ENCODE measurements at places on chromosomes 3 and 15. TPM values are rescaled to one million over a fixed set of nuclear protein-coding genes. Genes with fewer than 3 reads are reported as not detected.

DNA sequence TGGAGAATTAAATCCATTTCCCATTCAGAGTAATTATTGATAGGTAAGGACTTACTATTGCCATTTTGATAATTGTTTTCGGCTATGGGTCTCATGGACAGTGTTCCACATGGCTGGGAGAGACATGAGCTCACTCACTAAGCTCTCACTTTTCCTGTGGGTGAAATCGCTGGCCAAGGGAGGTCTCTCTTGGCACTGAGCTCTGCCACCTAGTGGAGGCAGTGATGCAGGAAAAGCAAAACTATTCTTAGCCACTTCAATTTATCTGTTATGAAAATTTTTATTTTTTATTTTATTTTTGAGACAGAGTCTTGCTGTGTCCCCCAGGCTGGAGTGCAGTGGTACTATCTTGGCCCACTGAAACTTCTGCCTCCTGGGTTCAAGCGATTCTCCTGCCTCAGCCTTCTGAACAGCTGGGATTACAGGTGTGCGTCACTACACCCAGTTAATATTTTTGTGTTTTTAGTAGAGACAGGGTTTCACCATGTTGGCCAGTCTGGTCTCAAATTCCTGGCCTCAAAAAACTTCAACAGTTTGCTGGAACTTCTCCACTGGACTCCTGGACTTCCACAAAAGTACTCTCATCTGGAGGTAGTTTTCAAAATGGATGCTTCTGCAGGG, 4.7 kb upstream of the RNF13 start:
- peak; percentile 60 for DNase-seq

Gene WNT7A
- 0.67 TPM for total RNA-seq

DNA sequence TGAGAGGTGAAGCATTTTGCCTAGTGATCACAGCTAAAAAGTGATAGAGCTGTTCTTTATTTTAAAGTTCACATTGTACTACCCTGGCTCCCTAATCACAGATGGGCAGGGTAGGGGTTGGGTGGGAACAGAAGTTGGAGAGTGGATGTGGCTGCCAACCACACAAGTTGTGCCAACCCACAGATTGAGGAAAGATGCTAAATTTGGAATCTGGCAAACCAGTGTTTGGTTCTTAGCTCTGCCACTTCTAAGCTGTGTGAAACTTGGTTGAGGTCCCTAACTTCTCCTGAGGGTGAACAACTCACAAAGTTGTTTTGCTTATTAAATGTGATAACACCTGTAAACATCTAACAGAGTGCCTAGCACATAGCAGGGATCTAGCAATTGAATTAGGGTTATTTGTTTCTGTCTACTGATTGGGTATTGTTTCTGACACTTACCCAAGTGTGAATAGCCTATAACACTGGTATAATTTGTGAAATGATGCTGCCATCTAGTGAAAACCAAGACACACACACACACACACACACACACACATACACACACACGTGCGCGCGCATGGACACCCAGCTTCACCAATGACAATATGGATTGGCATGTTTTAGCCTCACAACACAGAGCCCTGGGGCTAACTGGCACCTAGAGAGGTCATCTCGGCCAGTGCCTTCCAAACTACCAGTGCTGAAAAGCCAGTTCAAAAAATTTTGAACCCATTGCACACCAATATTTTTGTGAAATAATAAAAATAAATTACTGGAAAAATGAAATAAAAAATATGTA, 25.3 kb downstream of the ADGRG7 start:
- DNase-seq = peak; percentile 78

- no peak for DNase-seq
Measured at GRCh38 chr15:53555226-53555625, 204.2 kb downstream of the WDR72 start.

GRCh38 chr15:40357246-40357645, 773 bp upstream of the DISP2 start:
- DNase-seq = no peak

DNA sequence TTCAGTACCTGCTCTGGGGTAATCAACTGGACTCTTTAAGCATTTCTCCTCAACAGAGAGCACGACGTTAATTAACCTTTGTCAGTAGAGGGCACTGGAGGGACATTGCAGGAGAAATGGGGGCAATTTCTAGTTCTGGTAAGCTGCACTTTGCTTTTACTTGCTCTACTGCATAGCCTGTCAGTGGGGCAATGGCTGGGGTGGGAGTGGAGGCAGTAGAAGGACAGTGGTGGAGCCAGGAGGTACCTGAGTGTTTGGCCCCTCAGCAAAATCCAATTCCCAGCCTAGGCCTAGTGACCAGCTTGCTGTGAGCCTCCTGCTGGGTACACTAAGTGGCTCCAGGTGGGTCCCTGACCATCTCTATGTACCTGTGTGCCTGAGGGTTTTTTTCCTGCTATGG, 18.3 kb upstream of the MED12L start:
- no peak for DNase-seq

- DNase-seq = peak; percentile 88
Measured at GRCh38 chr3:58051196-58051595, 43.0 kb downstream of the FLNB start.

DNA sequence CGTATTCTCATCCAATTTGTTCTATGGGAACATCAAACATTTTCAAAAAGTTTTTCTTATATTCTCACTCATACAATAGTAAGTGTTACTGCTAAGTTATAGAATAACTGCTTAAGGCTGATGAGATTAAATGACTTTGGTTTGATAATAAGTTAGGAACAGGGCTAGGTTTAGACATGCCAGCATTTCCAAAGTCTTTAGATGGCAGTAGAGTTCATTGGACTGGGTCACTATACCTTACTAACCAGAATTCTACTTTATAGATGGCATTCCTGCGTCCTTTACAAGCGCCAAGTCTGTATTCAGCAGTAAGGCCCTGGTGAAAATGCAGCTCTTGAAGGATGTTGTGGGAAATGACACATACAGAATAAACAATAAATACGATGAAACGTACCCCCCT, 21.7 kb downstream of the PLAAT1 start:
- DNase-seq = no peak

DNA sequence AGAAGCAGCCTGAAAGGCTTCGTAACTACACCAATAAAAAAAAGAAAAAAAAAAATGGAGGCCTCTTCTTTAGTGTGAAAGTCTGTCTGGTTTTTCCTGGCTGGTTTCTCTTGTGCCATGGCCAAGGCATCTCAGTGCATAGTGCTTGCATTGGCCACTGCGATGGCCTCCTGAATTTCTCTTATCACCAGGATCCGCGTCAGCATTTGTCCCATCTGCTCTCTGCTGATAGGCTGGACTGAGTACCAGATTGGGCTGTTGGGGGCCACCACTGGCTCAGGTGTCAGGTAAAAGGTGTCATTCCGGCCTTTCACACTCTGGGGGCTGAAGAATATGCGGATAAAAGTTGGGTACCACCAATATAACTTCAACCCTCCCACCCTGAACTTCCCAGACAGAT, 1.1 kb upstream of the IMPDH2 start:
- no peak for DNase-seq

DNA sequence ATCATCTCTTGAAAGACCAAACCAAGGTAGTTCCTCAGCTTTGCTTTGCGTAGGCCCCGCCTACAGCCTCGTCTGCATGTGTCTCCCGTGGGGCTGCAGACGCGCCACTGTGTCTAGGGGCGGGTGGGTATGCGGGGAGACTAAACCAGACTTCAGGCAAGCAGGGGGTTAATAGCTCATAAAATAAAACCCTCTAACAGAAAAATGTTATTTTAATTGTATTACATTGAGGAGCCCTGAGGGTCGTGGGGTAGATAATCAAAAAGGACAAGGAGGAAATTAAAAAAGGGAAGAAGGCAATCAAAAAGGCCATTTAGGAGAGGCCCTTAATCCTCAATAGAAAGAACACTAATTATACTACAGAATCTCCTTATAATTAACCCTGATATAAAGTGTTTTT, 247.6 kb upstream of the ICE2 start:
- no peak for DNase-seq

- no peak for DNase-seq
Measured at GRCh38 chr15:78092261-78093041, at the start of gene SH2D7. SH2D7 (plus strand) TSS chr15:78092561; CDS start chr15:78092585, 24 bp downstream.

Gene A4GNT
- total RNA-seq = not detected

Gene ATP13A5
- not detected for total RNA-seq

Gene CPN2
- total RNA-seq = not detected

GRCh38 chr3:95235916-95236315, 1173.1 kb downstream of the NSUN3 start:
- DNase-seq = no peak

DNA sequence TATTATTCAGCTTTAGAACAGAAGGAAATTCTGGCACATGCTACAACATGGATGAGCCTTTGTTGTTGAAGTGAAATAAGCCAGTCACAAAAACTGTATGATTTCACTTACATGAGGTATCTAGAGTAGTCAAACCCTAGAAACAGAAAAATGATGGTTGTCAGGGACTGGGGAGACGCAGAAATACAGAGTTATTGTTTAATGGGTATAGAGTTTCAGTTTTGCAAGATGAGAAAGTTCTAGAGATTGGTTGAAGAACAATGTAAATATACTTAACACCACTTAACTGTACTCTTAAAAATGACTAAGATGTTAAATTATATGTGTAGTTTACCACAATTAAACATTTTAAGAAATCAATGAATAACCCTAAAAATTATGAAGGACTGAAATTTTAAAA, 15.8 kb downstream of the SPTSSB start:
- no peak for DNase-seq

DNA sequence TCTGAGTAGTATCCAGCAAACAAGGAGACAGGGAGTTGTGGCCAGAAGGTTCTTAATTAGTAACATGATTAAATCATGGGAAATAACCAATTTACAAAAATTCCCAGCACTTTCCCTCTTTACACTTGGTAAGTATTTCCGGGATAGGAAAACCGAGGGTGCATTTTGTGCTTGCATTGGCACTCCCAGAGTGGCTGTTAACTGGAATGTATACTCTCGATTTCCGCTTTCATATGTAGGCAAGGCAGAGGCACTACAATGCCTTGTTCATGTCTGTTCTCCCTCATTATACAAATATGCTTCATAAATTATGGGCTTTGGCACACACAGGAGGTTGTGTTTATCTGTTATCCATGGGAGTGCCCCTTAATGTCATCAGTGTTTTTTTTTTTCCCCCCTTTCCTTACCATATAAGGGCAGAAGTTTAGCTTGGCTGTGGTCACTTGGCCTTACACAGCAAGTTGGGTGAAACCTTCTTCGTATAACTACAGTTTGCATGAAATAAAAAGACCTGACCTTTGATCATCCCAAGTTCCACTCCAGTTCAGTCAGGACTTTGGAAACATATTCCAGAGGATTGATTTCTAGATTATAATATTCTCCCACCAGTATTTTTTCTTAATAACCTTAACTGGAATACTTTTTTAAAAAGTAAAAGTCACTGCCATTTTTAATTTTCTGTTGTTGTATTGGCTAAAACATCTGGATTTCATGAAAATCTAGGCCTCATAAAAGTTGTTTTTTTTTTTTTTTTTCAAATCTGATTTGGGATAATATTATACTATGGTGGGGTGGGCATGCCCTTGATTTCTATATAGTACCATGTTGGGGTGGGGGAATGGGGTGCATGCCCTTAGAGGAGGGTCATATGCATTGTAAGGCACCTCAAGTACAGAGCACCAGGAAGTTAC, 8.9 kb downstream of the TPM1 start:
- DNase-seq = no peak

GRCh38 chr3:50450209-50450921, 53.1 kb downstream of the CACNA2D2 start:
- no peak for DNase-seq

- DNase-seq = no peak
Measured at GRCh38 chr3:77605865-77606264, 566.0 kb downstream of the ROBO2 start.

- DNase-seq = no peak
Measured at GRCh38 chr3:141401573-141402475, 33.5 kb downstream of the ZBTB38 start.

Gene CHDH
- total RNA-seq = 11.0 TPM

DNA sequence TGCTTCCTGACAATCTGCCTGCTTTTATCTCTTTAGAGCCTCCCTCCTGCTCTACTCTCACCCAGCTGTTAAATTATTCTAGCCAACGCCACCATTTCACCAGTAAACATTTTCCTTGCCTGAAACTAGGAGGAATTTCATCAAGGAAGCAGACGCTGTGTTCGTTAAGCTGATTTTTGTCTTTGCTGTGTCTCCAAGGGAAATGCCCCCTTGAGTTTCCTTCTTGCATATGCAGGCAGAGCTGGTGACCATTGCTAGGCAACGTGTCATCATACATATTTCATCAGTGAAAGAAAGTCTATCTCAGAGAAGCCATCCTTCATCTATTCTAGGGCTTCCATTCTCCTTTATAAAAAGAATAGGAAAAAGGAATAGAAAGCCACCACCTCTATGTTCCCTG, 87.0 kb upstream of the ST8SIA2 start:
- DNase-seq = peak; percentile 1

Gene STRIT1
- not detected for total RNA-seq

DNA sequence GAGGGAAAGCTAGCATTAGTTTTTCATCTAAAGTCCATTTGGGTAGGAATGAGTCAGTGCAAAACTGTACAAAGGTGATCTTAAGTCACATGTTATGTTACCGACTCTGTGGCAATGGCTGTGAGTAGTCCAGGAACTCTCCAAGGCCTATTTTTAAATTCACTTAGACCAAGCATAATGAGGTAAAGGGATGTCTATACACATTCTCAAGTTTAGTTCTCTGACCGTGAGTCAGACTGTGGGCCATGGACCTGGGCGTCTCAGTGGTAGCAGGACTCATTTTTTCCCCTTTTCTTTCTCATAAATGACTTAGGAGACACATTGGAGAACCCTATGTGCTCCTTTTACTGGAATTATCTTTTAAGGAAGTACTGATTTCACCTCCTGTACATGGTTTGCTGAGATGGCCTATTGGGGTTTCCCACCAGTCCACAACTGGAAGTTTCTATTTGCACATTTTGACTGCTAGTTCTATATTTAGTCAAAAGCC, 488.7 kb upstream of the TPRG1 start:
- DNase-seq = peak; percentile 43

Gene GHSR
- total RNA-seq = not detected

DNA sequence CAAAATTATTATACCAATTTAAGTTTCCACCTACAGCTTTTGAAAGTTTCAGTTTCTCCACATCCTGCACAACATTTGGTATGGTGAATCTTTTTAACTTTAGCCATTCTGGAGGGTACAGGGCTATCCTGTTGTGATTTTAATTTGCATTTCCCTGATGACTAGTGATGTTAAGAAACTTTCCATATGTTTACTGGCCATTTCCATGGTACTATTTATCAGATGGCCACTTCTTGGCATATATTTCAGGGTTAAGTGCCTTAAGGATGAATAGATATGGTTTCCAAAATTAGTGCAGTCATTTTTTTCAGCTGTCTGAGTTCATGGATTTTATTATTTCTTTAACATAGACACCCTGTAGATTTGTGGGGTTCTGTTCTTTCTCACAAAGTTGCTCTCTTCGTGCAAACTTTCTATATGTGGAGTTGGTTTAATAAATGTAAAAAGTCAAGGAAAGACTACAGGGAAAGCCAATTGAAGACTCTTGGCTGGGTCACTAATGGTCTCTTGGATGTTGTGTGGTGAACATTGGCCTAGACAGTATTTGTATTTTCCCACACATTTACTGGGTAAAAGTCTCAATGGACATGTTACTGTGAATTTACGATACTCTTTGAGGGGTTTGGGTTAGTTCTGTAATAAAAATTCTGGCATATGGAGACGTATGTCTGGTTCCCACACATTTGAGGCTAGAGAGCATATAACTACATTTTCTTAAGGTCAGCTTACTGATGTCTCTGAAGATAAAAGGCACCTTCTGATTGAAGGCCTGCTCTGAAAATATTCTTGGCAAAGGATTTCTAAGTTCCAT, 147.5 kb upstream of the PDZRN3 start:
- DNase-seq = no peak

Gene WDR93
- total RNA-seq = 0.17 TPM

Data from mammary epithelial cell (primary cell).